ENCODE measurements at places on chromosomes 6 and 20.

- DNase-seq = no peak
These were observed 57.5 kb downstream of the MKKS start for GRCh38 chr20:10376270-10377075.

GRCh38 chr6:20757761-20758160 lies 223.5 kb downstream of the CDKAL1 start:
- DNase-seq = no peak

GRCh38 chr6:70956451-70957283 lies at the start of gene B3GAT2:
TSS of gene B3GAT2 (minus strand) at chr6:70957060. CDS start at chr6:70956429, 631 bp downstream.
- peak; percentile 15 for DNase-seq

DNA sequence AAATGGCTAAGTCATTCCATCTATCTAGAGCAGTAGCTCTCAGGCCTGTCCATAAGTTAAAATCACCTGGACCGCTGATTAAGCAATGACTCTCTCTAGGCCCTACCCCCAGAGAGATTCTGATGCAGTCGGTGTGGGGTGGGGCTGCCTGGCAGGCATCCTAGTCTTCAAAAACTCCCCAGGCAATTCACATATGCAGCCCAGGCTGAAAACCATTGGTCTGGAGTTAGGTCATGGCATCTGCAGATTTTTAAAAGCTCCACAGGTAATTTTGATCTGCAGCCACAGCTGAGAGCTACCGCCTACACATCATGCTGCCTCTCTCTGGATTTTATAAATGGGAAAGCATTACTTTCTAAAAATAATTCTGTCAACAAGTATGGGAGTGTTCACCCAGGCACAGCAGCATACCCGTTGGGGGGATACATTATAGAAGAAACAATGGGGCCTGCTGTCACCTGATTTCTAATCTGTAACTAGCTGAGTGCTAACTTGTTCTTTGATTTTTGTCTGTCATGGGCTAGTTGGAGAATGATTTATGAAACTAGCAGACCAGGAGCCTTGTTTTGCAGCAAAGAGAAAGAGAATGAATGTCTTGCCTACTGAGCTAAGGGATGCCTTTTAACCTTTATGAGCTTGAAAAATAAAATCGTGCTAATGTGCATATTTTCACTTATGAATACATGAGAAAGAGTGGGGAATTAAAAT lies 44.1 kb upstream of the ATXN1 start:
- DNase-seq = no peak

DNA sequence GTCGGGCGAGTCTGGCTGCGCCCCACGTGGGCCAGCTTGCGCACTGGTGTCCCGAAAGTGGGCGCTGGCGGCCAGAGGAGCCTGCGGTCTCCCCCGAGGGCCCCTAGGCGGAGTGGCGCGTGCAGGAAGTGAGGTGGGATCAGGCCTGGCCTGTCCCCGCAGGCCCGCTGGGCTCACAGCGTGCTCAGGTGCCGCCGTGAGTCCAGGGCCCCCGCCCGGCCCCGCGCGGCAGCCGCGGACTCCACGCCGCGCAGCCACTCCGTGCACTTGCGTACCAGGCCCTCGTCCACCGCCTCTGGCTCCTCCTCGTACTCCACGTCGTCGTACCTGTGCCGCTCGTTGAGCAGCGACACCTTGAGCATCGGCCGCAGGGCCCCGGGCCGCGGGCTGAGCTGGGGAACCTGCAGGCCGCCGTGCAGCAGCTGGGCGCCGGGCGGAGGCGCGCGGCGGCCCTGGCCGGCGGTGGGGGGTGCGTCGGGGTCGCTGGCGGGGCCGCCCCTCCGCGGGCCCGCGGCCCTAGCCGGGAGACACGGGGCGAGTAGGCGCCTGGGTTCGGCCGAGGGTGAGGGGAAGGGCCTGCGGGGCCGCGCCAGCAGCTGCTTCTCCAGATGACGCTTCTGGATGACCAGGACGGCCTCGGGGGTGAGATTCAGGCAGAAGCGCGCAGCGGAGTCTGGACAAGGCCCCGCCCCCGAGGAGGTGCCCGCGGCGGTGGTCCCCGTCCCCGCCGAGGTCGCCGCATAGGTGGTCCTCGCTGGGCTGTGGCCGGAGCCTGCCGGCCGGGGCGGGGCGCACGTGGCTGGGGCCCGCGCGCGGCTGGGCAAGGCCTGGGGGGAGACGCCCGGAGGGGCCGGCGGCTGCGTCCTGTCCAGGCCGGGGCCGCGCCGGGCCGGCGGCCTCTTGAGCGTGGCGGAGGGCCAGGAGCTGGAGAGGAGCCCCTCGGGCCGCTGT lies 835 bp downstream of the PRR18 start:
- DNase-seq = no peak

- no peak for DNase-seq
These were observed 128.2 kb upstream of the SIM1 start for GRCh38 chr6:100592929-100593328.

- no peak for DNase-seq
These were observed 49.9 kb downstream of the KCNB1 start for GRCh38 chr20:49432550-49432949.

Data from suppressor macrophage (primary cell).